ENCODE measurements at places on chromosomes 7 and 10.

- H3K4me3 ChIP-seq: no peak overlapping the region
- H3K4me1 ChIP-seq: peaks cover 29% of the 10 kb centered on the region
- DNase-seq: no peak
- H3K27ac ChIP-seq: no peak overlapping the region
- H3K27me3 ChIP-seq: no peaks in the 10 kb centered on the region
These were observed 129.9 kb downstream of the DOCK4 start for GRCh38 chr7:112076324-112076723.

DNA sequence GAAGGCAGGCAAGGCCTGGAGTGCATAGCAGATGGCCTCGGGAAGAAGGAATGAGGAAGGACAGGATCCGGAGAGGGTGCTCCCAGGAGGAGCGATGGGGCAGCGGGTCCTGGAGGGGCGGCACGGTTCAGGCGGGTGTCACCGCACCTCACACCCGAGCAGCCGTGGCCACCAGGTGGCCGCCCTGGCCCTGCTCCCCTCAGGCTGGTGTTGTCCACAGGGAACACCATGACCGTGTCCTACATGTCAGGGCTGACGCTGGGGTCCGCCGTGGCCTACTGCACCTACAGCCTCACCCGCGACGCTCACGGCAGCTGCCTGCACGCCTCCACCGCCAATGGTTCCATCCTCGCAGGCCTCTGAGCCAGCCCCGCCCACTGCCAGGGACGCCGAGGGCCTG is 19.8 kb downstream of the SLC29A4 start:
- H3K4me3 ChIP-seq: no peak overlapping the region
- H3K36me3 ChIP-seq: peaks cover 25% of the 10 kb centered on the region
- H3K4me1 ChIP-seq: no peaks in the 10 kb centered on the region
- H3K27me3 ChIP-seq: no peaks in the 10 kb centered on the region
- no peak overlapping the region for H3K27ac ChIP-seq

GRCh38 chr7:136259074-136259473 is 281.9 kb upstream of the MTPN start:
- peaks cover 25% of the 10 kb centered on the region for H3K36me3 ChIP-seq
- no peaks in the 10 kb centered on the region for H3K27me3 ChIP-seq
- no peak for DNase-seq
- no peak overlapping the region for H3K27ac ChIP-seq
- no peaks in the 10 kb centered on the region for H3K4me1 ChIP-seq

- H3K36me3 ChIP-seq: no peaks in the 10 kb centered on the region
- H3K27me3 ChIP-seq: no peaks in the 10 kb centered on the region
- H3K4me1 ChIP-seq: peaks cover 2% of the 10 kb centered on the region
- no peak overlapping the region for H3K27ac ChIP-seq
These were observed 23.8 kb upstream of the STN1 start for GRCh38 chr10:103941801-103942200.

DNA sequence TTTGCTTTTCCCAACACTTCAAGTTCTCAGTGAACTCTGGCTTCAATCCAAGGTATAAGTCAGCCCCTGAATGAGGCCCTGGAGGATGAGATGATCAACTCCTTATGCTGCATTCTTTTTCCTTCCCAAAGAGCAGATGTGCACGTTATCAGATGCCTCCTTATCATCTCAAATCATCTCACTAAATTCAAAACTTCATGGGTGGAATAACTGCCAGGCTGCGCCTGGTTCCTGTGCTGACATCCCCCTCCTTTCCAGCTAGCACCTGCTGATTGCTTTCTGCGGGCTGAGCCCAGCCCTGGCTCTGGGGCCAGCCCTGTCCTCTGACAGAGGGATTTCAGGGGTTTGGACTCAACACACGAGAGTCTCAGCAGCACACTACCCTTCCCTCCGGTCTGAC is 44.9 kb downstream of the TLL2 start:
- peak overlapping the region; percentile 28 for H3K27ac ChIP-seq
- no peaks in the 10 kb centered on the region for H3K36me3 ChIP-seq
- peaks cover 18% of the 10 kb centered on the region for H3K4me1 ChIP-seq
- DNase-seq: no peak
- peaks cover 59% of the 10 kb centered on the region for H3K27me3 ChIP-seq

DNA sequence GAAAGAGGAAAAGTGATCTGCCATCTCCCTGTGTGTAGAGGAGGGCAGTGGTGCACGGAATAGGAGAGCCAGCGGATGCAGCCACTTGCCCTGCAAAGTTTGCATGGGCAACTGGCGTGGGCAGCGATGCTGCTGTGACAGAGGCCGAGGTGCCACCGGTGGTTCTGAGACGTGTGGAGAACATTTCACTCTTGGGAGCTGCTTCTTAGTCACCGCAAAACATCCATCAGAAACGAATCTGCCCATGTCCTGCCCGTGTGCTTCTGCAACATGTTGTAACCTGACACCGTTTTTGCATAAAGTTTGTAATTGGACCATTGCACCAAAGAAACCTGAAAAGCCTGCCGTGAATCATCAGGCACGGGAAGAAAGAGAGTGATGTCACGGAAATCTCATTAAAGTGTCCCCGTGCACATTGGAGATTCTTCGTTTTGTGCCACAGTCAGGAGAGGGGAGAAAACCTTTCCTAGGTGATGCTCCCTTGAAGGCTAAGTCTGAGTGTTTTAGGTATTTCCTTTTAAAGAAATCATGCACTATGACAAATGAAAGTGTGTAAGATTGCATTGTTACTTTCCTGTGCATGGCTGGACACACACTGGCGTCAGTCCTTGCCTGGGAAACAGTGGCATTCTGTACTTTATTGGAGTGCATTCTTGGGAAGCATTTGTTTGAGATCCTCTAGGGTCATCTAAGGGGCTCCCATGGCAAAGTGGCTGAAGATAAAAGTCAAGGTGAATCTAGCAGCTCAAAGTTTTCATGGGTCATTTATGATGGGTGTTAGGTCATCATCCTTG is 302.6 kb downstream of the KLF6 start:
- H3K36me3 ChIP-seq: no peaks in the 10 kb centered on the region
- peaks cover 59% of the 10 kb centered on the region for H3K4me1 ChIP-seq
- no peaks in the 10 kb centered on the region for H3K27me3 ChIP-seq
- no peak for DNase-seq
- H3K27ac ChIP-seq: peak overlapping the region; percentile 98
- peak overlapping the region; percentile 23 for H3K4me3 ChIP-seq

DNA sequence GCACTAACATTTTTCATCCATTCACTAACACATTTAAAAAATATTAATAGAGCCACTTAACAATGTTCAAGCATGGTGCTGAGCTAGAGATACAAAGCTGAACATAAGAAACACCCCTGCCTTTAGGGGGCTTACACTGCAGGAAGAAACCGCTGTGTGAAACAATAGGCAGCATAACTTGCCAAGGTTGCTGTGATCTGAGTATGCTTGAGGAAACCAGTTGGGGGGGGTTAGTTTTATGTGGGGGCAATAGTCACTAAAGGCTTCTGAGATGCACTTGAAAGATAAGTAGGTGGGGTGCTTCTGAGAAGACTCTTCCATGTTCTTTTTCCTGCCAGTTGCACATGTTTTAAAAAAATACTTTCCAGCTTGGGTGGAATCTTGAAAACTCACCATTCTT is 2.8 kb downstream of the RBM17 start:
- no peaks in the 10 kb centered on the region for H3K27me3 ChIP-seq
- no peak overlapping the region for H3K27ac ChIP-seq
- H3K4me1 ChIP-seq: peaks cover 41% of the 10 kb centered on the region
- H3K4me3 ChIP-seq: no peak overlapping the region
- no peaks in the 10 kb centered on the region for H3K36me3 ChIP-seq
- no peak for DNase-seq

DNA sequence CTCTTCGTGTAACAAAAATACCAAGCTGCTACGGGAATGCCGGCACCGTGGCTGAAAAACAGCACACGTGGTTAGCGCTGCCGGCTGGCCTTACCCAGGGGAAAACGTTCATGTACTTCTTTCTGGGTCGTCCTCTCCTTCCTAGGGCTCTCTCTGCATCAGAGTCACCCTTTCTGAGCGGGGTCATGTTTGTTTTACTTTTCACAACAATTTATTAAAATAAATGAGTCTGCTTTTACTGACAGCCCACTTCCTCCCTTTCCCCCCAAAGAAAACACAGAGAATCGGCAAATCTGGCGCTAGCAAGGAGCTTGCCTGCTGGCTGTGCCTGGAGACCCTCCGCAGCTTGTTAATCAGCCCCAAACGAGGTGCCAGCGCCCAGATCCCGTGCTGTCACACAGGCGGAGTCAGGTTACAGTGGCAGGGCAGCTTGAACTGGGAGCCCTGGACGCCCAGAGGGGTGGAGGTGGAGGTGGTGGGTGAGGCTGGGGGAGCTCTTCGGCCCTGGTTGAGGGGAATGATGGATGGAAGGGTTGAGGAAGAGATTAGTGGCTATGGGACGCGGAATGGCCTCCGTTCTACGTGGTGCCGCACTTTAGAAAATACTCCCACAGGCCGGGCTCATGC is 162.2 kb upstream of the TNS3 start:
- H3K4me1 ChIP-seq: peaks cover 55% of the 10 kb centered on the region
- peak overlapping the region; percentile 52 for H3K4me3 ChIP-seq
- no peak for DNase-seq
- H3K27ac ChIP-seq: peak overlapping the region; percentile 98

DNA sequence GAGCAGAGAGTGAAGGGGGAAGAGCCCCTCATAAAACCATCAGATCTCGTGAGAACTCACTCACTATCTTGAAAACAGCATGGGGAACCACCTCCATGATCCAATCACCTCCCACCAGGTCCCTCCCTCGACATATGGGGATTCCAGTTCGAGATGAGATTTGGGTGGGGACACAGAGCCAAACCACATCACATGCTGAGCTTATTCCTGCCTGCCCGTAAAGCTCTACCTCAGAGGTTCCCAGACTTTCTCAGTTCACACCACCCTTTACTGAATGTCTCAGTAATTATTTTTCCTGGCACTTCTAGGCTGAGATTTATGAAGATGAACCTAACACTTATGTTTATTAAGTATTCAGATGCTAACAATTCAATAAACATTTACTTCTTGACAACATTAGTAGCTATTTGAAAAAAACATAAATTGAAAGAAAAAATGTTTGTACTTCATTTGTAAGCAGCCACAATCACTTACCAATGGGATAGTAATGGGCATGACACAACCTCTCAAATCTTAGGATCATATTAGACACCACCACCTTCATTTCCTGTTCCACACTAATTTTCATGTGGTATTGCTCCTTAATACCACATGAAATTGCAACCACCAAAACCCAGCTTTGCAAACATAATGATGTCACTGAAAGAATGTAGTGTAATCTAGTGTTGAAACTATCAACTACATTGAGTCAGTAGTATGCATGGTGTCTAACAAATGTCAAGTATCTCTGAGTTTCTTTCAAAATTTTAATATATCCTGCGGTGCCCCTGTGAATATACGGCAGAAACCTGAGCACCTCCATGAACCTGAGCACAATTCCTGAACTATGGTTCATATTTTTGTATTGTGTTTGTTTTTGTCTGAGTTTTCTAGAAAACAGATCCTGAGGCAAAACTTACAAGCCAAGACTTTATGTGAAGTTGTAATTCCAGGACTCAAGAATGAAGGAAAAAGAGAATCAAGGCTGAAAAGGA is 4.5 kb upstream of the DGKI start:
- H3K36me3 ChIP-seq: peaks cover 1% of the 10 kb centered on the region
- H3K27ac ChIP-seq: no peak overlapping the region
- no peaks in the 10 kb centered on the region for H3K4me1 ChIP-seq

DNA sequence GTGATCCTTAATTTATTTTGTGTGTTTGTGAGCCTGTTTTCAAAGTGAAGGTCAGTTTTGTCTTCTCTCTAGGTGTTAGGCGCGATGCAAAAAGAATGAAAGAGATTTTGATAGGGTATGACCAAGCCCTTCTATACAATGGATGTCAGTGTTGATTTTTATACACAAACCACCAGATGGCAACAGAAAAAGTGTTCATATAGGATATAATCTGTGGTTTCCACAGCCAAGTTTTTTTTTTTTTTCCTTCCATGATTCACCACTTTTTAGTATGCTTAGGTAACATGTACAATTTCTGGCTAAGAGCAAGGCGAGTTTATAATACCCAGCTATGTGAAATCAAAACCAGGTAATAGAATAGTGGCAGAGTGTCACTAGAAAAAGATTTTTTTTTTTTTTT is 8.1 kb downstream of the SDK1 start:
- no peaks in the 10 kb centered on the region for H3K27me3 ChIP-seq
- no peak for DNase-seq
- H3K4me1 ChIP-seq: peaks cover 11% of the 10 kb centered on the region
- H3K27ac ChIP-seq: no peak overlapping the region

DNA sequence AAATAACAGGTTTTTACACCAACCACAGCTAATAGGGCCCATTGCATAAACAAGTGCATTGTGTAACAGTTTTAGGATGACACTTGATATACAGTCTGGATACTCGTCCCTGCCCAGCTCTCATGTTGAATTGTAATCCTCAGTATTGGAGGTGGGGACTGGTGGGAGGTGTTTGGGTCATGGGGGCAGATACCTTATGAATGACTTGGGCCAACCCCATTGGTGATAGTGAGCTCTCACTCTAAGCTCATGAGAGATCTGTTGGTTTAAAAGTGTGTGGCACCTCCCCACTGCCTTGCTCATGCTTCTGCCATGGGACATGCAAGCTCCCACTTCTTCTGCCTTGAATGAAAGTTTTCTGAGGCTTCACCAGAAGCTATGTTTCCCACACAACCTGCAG is 136.7 kb downstream of the PDE1C start:
- peaks cover 18% of the 10 kb centered on the region for H3K27me3 ChIP-seq
- no peak overlapping the region for H3K4me3 ChIP-seq
- no peak overlapping the region for H3K27ac ChIP-seq
- no peaks in the 10 kb centered on the region for H3K36me3 ChIP-seq

- peaks cover 5% of the 10 kb centered on the region for H3K36me3 ChIP-seq
- H3K4me3 ChIP-seq: no peak overlapping the region
- DNase-seq: no peak
- peaks cover 10% of the 10 kb centered on the region for H3K4me1 ChIP-seq
These were observed 143.3 kb upstream of the LRGUK start for GRCh38 chr7:133983685-133984419.

DNA sequence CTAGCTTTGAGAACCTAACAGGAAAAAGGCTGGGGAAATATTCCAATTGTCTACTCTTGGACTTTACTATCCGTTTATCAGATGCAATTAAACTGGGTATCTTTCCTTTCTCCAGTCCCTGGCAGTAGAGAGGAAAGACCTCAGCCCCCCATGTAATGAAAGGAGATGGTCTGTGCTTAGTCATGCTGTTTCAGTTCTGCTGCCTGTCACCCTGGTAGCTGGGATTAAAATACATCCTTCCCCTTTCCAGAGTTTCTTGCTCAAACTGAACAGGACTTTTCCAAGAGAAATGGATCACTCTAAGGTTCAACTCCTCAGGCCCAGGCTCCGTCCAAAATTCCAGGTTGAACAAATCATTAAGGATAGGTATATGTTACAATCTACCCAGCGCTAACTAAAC is 202.9 kb downstream of the PTEN start:
- no peak overlapping the region for H3K4me3 ChIP-seq
- H3K4me1 ChIP-seq: peaks cover 10% of the 10 kb centered on the region
- H3K27ac ChIP-seq: no peak overlapping the region
- H3K36me3 ChIP-seq: no peaks in the 10 kb centered on the region

- H3K27me3 ChIP-seq: peaks cover 11% of the 10 kb centered on the region
- peaks cover 4% of the 10 kb centered on the region for H3K4me1 ChIP-seq
- H3K27ac ChIP-seq: peak within 1 kb of the TSS; percentile 85
- peak; percentile 58 for DNase-seq
These were observed at the start of gene HACD1 for GRCh38 chr10:17617031-17617911. TSS of gene HACD1 (minus strand) at chr10:17617374. CDS start at chr10:17617339, 35 bp downstream.

- DNase-seq: no peak
- peaks cover 28% of the 10 kb centered on the region for H3K27me3 ChIP-seq
- H3K4me3 ChIP-seq: no peak overlapping the region
- H3K4me1 ChIP-seq: peaks cover 11% of the 10 kb centered on the region
- H3K36me3 ChIP-seq: peaks cover 2% of the 10 kb centered on the region
These were observed 13.9 kb downstream of the POLL start for GRCh38 chr10:101573885-101574753.

GRCh38 chr10:111249925-111250324 is 173.1 kb downstream of the ADRA2A start:
- H3K36me3 ChIP-seq: no peaks in the 10 kb centered on the region
- H3K4me3 ChIP-seq: no peak overlapping the region
- no peak overlapping the region for H3K27ac ChIP-seq
- peaks cover 11% of the 10 kb centered on the region for H3K27me3 ChIP-seq
- H3K4me1 ChIP-seq: peaks cover 4% of the 10 kb centered on the region
